Activated CD4-positive, alpha-beta T cell treated with anti-CD3 and anti-CD28 coated beads, Interleukin-2, amount 10 ng/mL, durations not matched to agents 24 days and 14 days (primary cell): ENCODE measurements at places on chromosomes 11 and 22. TPM values are rescaled to one million over a fixed set of nuclear protein-coding genes. Genes with fewer than 3 reads are reported as not detected.

- no peak for DNase-seq
Measured at GRCh38 chr11:108016647-108017046, 7.9 kb downstream of the CUL5 start.

OLFML1 gene
- total RNA-seq: not detected in 2 replicates

FIBIN gene
- total RNA-seq: not detected in 2 replicates

GRCh38 chr11:77266766-77267165, 34.7 kb downstream of the GDPD4 start:
- DNase-seq: no peak

TMEM9B gene
- total RNA-seq: 25.2 and 26.5 TPM in 2 replicates

SCGB1C1 gene
- not detected in 2 replicates for total RNA-seq

DNA sequence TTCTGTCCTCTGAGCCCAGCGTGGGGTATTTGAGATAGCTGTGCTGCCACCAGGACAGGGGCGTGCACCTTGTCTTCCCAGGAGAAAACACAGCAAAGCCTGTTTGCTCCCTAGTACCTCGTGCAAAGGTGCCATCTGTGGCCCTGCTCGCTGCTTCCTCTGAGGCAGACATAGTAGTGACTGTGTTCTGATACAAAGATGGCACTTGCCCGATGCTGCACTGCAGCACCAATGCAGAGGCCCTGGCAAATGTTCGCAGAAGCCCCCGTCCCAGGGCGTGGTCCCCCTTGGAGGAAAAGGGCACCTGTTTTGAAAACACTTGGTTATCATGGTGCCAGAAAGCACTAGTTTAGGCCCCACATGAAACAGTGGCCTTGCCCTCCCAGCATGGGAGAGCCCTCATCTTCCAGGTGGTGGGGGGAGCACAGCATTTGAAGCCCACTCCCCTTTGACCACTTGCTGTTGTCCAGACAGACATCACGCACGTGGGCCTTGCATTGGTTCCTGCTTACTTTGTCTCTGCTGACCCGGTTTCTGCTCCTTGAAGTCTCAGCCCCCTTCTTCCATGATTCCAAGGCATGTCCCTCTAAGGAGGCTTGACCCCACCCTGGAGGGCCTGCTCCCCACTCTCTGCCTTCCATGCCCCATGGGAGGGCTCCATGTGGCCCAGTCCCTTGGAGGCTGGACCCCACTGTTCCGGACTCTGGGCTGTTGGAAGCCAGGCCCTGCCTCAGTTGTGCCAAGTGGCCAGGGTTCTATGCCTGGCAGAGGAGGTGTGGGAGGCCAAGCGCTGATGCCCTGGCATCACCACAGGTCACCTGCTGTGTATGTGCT, 109.4 kb downstream of the KCNQ1OT1 start:
- DNase-seq: peak; percentile 50

DNA sequence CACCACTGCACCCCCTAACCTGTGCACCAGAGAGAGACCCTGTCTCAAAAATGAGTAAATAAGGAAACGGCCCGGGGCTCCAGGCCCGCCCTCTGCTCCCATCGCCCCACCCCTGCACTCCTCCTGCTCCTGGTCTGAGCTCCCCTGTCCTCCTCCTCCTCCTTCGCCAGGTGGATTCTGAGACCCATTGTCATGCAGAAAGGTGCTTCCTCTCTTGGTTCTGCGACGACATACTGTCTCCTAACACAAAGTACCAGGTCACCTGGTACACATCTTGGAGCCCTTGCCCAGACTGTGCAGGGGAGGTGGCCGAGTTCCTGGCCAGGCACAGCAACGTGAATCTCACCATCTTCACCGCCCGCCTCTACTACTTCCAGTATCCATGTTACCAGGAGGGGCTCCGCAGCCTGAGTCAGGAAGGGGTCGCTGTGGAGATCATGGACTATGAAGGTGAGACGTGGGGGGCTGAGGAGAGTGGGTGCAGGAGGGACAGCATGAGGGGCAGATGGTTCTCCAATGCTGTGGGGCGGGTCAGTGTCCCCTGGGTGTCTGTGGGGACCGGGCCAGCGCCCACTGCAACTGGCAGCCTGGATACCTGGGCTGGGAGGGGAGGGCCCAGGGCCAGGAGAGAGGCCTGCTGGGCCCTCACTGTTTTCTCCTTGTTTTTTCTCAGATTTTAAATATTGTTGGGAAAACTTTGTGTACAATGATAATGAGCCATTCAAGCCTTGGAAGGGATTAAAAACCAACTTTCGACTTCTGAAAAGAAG, 3.1 kb upstream of the APOBEC3D start:
- no peak for DNase-seq

LARGE2 gene
- not detected in 2 replicates for total RNA-seq

- DNase-seq: no peak
Measured at GRCh38 chr22:37467391-37467955, 18.7 kb downstream of the MFNG start.

GRCh38 chr11:114159320-114159719, 99.8 kb downstream of the ZBTB16 start:
- no peak for DNase-seq

GRCh38 chr11:77402218-77402556, 71.7 kb downstream of the PAK1 start:
- DNase-seq: no peak

DNA sequence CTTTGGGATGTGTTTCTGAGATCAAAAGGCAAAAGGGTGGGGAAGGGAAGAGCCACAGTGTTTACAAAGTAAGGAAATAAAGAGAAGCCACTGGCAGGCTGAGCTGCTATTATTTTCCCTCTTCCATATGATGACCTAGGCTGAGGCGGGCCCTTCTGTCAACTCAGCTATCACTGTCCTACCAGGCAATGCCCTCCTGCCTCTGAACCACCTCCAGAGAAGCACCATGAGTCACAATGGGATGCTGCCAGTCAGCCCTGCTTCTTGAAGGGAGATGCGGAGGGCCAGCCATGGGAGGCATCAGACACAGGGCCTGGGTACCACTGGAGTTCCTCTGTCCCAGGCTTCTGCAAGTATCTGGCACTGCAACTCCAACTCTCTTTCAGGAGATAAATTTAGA, 107.9 kb upstream of the BID start:
- no peak for DNase-seq

SOX6 gene
- not detected in 2 replicates for total RNA-seq

CCDC116 gene
- 0.40 and 0.51 TPM in 2 replicates for total RNA-seq

GRCh38 chr22:40634119-40634903, 2.2 kb downstream of the MRTFA start:
- no peak for DNase-seq

- no peak for DNase-seq
Measured at GRCh38 chr11:4102711-4103110, 8.1 kb downstream of the RRM1 start.

GRCh38 chr11:91421641-91422040, 803.0 kb upstream of the FAT3 start:
- DNase-seq: no peak

- DNase-seq: no peak
Measured at GRCh38 chr11:24661331-24661730, 164.5 kb downstream of the LUZP2 start.

SLC1A2 gene
- not detected in 2 replicates for total RNA-seq
